ENCODE measurements at places on chromosomes 2 and 18.

DNA sequence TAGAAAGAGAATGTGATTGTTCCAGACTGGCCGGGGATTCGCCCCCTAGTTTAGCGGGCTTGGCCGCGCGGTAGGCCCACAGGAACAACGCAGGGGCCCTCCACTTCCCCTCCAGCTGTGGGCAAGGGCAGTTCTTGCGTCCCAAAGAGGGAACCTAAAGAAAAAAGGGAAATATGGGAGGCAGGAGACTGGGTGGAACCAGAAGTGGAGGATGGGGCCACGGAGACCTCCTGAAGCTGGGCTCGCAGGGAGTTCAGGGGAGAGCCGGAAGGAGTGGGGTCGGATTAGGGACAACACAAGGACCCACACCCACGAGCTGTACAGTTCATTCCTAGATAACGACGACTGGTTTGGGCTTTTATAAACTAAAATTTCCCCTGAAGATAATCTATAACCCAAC, 18.2 kb downstream of the GNLY start:
- DNase-seq: no peak

DNA sequence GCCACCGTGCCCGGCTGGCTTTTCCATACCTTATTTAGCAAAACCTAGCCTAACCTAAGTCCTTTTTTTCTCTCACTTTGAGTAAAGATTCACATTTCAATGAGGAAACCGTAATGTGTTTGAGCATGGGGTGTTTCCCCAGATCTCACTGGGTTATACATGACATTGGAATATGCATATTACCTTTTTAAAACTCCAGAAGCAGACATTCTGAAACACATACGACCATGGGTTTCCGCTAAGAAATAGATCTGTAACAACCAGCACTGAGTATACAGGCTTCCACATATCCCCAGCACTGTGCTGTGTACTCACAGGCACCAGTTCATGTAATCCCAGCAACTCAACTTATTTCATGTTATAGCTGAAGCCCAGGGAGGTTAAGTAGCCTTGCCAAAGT, 41.0 kb upstream of the FOSL2 start:
- DNase-seq: no peak

DNA sequence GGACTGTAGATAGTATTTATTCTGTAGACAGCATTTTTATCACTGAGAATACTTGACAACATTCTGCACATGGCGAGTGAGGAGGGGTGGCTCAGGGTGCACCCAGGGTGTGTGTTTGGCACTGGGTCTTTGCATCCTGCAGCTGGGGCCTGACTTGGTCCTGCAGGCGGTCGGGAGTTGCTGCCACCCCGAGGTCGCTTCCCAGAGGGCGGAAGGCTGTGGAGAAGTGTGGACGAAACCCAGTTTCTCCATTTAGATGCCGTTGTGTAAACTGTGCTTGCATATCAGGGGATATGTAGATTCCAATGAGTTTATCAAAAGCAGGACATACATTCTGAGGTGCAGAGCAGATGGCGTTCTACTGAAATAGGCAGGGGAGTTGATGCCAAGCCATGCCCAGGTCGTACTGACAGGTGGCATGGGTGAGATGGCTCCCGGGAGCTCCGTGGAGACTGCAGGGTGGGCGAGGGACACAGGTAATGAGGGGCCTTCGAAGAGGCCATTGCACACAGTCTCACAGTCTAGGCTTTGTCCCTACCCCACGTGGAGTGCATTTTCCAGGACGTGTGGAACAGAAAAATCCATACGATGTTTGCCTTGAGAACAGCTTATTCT, 74.5 kb downstream of the RTP5 start:
- DNase-seq: no peak

DNA sequence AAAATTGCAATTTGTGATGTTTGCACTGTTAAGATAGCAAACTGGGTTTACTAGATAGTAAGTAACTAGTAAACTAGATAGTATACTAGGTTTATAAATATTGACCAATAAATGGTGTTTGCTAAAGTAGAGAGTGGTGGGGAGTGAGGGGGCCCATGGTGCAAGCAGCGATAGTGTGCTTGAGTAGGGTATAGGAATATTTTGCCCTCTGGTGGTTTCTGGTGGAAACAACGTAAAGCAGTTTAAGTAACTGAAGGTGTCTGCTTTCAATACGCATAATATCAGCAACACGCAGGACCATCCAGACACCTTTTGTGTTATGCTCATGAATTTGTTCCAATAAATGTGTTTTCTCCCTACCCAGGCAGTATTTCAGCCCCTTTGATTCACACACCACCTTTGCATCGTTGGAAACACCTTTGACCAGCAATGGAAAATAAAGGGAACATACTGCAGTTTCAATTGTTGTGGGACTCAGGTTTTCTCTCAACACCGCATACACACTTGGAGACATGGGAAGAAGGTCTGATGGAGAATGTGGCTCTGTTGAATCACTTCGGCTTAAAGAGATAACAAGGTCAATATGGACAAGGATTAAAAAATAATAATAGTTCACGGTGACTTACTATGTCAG, 16.7 kb upstream of the STAT1 start:
- peak; percentile 61 for DNase-seq

DNA sequence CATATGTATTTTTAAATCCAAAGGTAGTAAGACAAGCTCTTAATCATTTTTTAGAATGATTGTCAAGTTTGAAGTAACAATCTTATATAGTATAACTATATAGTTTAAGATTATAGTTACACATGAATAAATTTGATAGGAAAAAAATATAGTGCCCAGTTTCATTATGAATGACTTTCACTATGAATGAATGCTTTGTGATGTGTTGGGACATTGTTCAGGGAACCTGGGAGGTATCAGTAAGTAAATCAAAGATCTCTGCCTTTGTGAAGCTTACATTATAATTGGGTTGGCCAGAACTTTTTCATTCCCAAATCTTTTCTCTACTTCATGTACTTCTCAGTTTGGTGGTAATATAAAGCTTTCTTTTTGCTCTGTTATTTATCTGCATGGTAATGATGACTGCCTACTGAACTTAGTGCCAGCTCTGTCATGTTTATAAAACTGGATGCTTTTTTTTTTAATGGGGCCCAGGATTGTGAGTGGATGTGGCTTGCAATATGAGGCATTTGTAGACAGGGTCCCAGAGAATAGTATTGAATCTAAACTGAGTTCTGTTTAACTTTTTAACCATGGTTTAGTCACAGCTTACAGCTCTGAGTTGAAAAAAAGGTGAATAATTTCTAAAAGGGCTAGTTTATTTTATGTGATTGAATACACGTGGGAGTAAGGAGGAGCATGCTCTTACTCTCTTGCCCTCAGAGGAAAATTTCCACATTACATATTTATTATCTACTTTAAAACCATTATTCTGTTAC, 23.3 kb downstream of the GLS start:
- no peak for DNase-seq

- DNase-seq: no peak
Observed at GRCh38 chr2:149858901-149859634, 271.5 kb upstream of the MMADHC start.

DNA sequence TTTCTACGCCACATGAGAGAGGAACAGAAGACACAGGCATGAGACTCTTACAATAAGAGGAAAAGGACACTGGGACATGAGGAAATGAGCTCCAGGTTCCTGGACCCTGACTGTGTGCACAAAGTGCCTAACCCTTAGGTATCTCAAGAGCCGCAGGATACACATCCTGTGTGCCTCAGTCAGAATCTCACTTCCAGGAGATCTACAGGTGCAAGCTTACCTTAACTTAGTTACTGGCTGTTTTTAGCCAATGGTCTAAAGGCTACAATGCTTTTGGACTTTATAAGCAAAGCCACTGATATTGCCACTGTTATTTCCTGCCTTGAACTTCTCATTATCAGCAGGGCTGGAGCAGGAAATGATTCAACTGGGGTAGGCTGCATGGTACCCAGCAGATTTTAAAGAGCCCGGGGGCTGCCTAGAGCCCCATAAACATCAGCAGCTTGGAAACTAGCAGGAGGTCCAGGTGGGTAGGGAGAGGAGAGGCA, 254.4 kb downstream of the ZNF521 start:
- DNase-seq: no peak

DNA sequence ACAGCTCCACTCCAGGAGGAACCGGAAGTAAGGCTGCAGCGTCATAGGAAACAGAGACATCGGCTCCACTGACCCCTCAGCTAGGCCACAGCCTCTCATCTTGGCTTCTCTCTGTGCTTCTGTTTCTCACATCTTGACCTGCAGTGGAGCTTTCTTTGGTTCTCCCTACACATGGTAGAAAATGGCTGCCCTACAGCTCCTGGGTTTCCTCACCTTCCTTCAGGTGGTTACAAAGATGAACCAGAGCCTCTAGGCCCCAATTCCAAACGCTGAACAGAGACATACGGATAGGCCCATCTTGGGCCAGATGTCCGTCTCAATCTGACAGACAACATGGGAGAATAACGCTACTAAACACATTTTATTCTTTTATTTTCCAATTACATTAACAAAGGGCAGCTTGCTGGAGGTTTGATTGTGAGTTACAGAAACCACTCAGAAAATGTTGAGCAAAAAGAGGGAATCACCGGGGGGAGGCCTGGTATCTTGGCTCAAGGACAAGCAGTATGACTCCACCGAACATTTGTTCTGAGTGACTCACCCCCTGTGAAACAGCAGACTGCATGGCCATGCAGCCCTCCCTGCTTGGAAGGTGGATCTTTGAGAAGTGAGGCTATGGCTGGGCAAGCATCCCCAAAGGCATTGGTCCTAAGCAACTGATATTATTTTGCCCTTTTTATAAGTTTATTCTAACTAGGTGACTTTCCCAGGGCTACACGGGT, 303.5 kb downstream of the CDCA7 start:
- no peak for DNase-seq

DNA sequence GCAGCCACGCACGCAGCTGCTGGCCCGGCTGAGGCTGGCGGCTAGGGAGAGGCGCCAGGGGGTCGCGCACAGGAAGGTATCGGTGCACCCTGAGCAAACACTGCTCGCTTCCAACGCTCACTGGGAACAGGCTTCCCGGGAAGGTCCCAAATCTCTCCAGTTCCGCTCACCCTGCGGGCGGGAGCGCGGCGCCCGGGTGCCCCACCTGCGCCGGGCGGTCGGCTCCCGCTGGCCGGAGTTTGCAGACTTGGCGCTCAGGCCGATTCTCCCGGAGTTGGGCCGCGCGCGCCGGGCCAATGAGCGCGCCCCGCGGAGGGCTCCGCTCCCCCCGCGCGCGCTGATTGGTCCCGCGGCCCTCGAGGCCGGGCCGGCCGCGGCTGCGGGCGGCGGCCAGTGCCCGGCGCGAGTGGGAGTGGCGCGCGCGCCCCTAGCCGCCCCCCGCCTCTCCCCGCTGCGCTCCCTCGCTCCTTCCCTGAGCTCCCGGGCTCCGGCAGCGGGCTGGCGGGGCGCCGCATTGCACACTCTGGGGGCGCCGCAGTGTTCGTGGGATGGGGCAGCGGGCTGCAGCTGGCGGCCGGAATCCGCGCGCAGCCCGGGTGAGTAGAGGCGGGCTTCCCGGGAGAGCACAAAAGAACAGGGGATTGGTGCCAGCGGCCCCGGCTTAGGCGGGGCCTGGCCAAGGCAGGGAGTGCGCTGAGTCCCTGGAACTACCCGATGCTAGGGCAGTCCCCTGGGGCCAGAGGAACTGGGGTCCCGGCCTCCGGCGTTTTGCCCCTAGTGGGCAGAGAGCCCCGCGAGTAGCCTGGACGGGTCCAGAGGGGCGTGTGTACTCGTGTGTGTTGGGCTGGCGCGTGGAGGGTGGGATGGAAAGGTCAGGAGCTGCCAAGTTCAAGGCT, at the start of gene LYPD6:
Gene LYPD6 (plus strand): TSS at position 461 of the 896 bp plus-strand sequence. CDS start 107,122 bp downstream, outside the sequence.
- no peak for DNase-seq

DNA sequence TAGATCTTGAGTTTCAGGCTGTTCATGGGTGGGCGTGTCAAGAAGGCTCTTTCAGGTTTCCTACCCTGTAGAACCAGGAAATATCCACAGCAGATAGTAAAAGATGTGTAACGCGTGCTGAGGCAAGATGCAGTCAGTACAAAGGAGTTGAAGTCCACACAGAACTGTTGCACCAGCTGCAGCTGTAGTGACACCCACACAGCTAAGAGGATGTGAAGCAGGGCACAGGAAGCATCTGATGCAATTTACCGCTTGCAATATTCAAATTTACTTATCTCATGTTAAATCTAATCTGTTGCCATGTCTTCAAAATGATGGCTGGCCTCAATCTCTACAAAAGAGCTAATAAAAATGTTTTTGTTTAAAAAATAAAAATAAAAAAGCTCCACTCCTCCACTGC, 132.8 kb downstream of the ARHGAP15 start:
- DNase-seq: peak; percentile 32
